ENCODE measurements at places on chromosomes 6 and 20. TPM values are rescaled to one million over a fixed set of nuclear protein-coding genes. Genes with fewer than 3 reads are reported as not detected.
A peak's percentile ranks its signal among the peaks of the same experiment; 100 is the strongest.

Gene RSPH4A
- total RNA-seq, result 0.31 TPM

Gene ARFRP1
- total RNA-seq, result 52.2 TPM

Gene OR2H2
- not detected for total RNA-seq

Gene UST
- 2.2 TPM for total RNA-seq

Gene NKX2-4
- not detected for total RNA-seq

Gene TCF15
- total RNA-seq, result not detected

Gene BHLHE23
- total RNA-seq, result not detected

Gene SLC35D3
- total RNA-seq, result 0.34 TPM

Gene ZC2HC1B
- total RNA-seq, result not detected

Gene ZBTB9
- total RNA-seq, result 3.9 TPM

DNA sequence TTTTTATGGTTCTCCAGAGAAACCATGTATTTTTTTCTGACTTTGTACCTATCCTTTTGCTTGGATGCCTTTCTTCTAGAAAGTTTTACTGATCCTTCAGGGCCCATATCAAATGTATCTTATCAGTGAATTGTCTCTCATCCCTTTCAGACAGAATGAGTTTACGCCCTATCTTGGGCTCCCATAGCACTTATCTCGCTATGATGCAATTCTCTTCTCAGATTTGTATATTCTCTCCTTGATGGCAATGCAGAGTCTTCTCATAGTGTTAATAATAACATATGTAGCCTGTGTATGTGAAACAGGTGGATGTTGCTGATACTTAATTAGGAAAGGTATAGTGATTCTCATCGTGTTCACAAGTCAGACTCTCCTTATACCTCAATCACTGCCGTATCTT is 336.2 kb downstream of the UTRN start:
- DNase-seq, result no peak

DNA sequence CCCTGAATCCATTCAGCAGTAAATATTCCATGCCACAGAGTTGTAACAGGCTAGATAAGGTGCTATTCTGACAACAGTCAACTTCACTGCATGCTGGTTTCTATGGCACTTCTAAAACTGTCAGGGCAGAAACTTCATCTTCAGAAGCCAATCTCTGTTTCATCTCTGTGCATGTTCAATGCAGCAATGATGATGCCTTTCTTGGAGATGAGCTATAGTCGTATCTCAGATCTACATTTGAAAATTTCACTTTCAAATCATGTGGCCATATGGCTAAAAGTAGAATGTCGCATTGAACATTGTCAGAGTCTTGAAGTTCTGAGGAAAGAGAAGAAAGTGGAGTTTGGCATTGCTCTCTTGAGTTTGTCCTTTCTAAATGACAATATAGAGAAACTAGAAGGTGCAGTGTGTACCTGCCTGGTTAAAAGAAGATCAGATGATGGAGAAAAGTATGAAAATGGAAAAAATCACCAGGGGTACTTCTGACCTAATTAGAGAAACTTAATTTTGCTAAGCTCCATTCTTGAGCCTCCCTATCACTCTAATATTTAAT is 49.0 kb upstream of the VSTM2L start:
- DNase-seq, result no peak

- DNase-seq, result no peak
Observed at GRCh38 chr6:63268574-63268973, 51.2 kb downstream of the LGSN start.

GRCh38 chr6:82033631-82034211 is 213.8 kb downstream of the IBTK start:
- DNase-seq, result no peak

- no peak for DNase-seq
Observed at GRCh38 chr6:118207947-118208346, 300.9 kb downstream of the SLC35F1 start.

DNA sequence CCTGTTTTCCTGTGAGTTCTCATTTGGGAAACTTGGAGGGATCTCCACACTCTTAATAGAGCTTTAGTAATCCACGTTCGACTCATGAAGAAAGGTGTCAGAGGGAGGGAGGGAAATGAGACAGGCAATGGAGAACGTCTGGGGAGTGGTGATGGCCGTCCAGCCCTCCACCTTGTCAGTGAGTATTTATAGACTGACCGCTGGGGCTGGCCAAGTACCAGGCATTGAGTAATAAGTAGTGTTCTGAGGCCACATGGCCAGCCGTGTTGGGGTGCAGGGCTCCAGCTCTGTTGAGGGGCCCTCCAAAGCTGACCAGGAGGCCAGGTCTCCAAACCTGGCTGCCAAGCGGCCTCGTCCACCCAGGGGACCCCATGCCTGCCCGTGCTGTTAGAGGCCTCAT is 11.3 kb upstream of the DSN1 start:
- DNase-seq, result no peak

DNA sequence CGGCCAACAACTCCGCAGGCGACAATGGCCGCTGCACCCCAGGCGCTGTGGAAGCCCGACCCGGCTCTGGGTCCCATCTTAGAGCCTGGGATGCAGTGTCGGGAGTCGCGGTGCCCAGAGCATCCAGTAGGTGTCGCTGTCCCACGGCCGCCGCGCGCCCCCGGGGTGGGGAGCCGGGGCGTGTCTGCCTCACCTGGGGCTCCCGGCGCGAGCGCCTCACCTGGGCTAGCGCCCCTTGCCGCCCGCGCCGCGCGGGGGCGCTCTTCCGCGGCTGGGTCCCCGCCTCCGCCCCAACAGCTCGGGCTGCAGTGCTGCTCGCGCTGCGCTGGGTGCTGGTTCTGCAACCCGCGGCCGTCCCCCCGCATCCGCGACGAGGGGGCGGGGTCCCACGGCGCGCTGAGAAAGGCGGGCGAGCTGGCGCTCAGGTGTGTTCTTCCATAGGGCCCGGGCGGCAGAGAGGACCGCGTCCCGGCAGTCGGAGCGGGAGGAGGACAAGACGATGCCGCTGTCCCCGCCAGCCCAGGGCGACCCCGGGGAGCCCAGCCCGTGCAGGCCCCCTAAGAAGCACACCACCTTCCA is at the start of gene CRYBG1:
Gene CRYBG1 (plus strand): TSS at position 308 of the 579 bp plus-strand sequence. CDS start 192 bp downstream, at position 500.
- peak; percentile 63 for DNase-seq

- no peak for DNase-seq
Observed at GRCh38 chr20:4180356-4180755, 165.0 kb upstream of the RNF24 start.

- no peak for DNase-seq
Observed at GRCh38 chr20:4480104-4480503, 241.6 kb upstream of the PRND start.

DNA sequence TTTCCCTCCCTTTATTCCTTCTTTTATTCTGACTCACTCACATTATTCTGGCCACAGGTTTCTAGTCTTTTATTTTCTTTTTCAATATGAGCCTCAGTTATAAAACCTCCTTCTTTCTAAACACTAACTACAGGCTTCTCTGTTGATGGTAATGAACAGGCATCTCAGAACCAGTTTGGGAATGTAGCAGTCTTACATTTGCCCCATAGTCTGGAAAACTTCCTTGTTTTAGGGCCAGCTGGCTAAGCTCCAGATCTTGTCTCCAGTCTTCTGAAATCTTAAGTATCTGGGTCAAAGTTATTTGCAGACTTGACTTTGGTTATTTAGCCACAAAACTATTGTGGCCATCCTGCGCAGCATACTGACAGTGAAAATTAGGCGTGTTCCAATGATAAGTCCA is 97.0 kb upstream of the MAN1A1 start:
- DNase-seq, result peak; percentile 62

GRCh38 chr20:51616060-51616459 is 73.5 kb upstream of the NFATC2 start:
- no peak for DNase-seq

DNA sequence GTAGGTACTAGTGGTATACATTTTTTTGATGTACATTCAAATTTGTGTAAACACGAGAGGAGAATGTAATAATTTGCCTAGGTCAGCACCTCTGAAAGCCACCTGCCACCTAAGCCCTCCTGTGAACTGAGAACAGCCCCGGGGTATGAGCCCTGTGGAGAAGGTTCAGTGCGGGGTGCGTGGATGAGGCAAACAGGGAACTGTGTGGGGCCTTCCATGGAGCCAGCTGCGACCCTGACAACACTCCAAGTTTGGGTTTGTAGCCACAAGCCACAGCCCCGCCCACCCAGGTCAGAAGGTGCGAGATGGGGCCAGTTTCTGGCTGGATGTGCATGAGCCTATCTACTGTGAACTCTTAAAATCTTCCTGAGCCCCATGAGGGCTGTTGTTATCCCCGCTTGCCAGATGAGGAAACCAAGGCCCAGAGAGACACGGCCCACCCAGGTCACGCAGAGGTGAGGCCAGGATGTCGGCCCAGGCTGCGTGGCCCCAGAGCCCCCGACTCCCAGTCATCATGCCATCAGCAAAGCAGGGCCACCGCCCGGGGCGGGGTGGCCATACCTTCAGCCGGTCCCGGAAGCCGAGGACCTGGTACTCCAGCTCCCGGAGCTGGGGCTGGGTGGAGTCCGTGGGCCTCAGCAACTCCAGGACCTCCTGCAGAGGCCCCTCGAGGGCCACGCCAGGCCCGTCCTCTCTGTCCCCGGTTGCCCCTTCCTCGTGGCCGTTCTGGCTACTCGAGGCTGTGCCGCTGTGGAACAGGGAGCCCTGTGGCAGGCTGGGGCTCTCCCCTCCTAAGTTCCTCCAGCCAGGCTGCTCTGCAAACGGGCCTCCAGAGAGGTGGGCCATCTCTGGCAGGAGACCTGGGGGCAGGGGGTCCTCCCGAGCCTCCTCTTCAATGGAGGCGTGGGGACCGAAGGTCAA is 89.6 kb downstream of the RIPOR3 start:
- DNase-seq, result no peak

- DNase-seq, result no peak
Observed at GRCh38 chr6:45507186-45507585, 129.5 kb upstream of the SUPT3H start.

GRCh38 chr6:27757307-27757706 is 154.9 kb downstream of the OR2B2 start:
- peak; percentile 78 for DNase-seq

- DNase-seq, result no peak
Observed at GRCh38 chr6:7016226-7016625, 91.5 kb upstream of the RREB1 start.

DNA sequence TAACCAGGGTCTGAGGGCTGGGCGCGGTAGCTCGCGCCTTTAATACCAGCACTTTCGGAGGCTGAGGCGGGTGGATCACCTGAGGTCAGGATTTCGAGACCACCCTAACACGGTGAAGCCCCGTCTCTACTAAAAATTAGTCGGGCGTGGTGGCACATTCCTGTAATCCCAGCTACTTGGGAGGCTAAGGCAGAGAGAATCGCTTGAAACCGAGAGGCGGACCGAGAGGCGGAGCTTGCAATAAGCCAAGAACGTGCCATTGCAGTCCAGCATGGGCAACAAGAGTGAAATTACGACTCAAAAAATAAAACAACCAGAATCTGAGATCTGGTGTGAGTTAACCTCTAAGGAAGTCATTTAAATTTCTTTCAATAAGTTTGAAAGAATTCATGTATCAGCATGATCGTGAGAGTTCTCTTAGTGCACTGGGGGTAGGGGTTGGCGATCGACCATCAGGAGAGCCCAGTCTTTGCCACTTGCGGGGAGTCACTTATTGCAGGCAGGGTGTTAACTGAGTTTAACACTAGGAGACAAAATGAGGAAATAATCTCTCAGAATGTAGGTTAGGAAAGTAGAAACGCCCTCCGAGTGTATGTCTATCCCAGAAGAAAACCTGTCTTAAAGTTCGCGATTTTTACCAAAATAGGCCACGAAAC is 206.5 kb upstream of the ZNF184 start:
- DNase-seq, result no peak

DNA sequence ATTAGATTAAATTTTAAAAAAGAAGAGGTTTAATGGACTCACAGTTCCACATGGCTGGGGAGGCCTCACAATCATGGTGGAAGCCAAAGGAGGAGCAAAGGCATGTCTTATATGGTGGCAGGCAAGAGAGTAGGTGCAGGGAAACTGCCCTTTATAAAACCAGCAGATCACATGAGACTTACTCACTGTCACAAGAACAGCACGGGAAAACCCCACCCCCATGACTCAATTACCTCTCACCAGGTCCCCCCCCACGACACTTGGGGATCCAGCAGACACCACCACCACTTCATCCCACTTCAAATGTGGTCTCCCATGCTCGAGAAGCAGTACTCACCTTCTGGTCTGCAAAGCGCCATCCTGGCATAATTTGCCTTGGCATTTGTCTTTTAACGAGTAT is 24.6 kb downstream of the MTFR2 start:
- DNase-seq, result no peak

DNA sequence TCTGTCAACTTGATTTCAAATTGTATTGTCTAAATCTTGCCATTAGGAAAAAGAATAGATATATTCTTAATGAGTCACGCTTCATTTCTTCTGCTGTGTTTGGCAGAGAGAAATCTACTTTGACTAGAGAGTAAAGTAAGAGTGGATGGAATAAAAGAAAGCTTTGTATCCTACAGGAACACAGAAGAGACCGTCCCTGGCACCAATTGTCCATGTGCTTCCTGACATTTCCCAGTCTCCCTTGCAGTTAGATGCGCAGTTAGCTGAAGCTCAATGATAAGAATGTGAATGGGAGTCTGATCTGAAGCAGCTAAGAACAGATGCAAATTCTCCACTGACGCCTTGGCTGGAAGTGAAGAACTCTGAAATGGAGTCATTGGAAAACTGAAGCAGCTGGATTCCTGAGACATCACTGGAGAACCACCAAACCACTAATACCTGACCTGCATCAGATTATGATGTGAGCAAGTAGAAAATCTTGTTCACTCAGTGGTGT is 528.2 kb upstream of the MARCKS start:
- DNase-seq, result no peak

- no peak for DNase-seq
Observed at GRCh38 chr20:8315639-8316573, 183.8 kb downstream of the PLCB1 start.

DNA sequence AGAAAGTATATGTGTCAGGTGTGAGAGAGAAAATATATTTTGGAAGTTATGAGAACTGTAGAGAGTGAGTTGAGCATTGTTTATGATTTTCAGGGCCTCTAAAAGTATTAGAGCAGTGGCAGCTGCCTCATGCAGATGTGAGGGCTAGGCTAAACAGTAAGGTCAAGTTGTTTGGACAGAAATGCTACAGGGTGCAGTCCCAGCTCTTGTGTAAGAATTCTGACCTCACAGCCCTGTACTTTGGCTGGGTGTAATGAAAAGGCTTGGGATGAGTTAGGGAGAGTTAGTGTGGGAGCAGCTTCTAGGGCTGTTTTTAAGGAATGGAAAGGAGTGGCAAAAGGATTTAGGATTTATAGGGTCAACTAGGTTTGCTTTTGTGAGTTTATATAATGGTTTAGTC is 764.8 kb upstream of the ADGRB3 start:
- no peak for DNase-seq

Measured in left colon (tissue), 2 donors.